Hematopoietic multipotent progenitor cell (in vitro differentiated cells): ENCODE measurements at places on chromosomes 5 and 9. TPM values are rescaled to one million over a fixed set of nuclear protein-coding genes. Genes with fewer than 3 reads are reported as not detected.

GRCh38 chr5:77143998-77144836 is 57.1 kb upstream of the ZBED3 start:
- peak; percentile 37 for DNase-seq

Gene IFNK
- not detected for total RNA-seq

DNA sequence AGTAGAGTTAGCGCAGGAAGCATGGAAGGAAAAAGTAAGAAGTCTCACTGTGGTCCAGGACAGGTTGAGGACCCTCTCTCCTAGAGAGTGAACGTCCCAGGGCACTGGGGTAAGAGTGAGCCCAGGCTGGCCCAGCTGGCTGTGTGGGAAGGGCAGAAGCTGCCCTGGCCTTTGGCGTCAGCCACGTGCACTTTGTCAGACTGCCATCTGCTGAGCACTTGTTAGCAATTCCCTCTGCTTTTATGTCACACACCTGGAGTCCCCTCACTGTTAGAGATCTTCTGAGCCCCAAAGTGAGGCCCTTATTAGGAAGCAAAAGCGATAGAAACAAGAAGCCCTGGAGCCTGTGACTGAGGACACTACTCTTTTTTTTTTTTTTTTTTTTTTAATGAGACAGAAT is 79.1 kb downstream of the UGCG start:
- DNase-seq, result no peak

GRCh38 chr5:61933787-61934626 is 372.0 kb upstream of the KIF2A start:
- DNase-seq, result peak; percentile 85

GRCh38 chr5:6319116-6319515 is 59.2 kb downstream of the MED10 start:
- DNase-seq, result no peak

- DNase-seq, result peak; percentile 91
Measured at GRCh38 chr5:75566710-75567309, 44.4 kb upstream of the ANKDD1B start.

DNA sequence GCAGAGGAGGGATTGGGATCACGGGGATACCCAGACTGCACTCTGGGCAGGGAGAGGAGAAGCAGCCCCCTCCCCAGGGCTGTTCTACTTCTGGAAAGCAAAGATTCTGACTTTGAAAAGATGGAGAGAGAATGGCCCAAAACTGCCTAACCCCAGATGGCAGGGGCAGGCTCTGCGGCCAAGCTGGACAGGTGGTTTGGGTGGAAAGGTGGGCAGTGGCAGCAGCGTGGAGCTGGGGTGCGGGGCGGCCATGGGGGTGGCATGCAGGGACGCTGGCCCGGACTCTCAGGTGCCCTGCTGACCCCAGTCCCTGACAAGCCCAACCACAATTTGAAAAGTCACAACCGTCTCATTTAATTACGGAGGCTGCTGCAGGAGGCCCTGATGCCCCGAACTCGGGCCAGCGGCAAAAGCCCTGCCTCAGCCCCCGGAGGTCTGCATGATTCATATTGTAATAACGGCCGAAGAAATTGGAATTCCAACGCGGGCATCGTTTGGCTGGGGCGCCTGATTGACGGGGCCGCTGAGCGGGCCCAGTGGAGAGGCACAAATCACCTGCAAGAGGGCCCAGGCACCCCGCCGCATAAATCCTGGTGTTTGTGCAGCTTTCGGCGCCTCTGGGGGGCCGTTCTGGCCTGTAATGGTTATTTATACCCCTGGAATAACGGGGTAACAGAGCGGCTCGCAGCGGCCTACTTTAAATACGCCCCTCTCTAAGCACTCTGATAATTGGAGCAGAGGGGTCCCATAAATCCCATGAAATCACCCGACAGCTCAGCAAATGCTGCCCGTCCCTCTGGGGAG is 41.8 kb upstream of the FCN2 start:
- DNase-seq, result no peak

Gene GNA14
- under 0.01 TPM for total RNA-seq

Gene GKAP1
- total RNA-seq, result 1.9 TPM

DNA sequence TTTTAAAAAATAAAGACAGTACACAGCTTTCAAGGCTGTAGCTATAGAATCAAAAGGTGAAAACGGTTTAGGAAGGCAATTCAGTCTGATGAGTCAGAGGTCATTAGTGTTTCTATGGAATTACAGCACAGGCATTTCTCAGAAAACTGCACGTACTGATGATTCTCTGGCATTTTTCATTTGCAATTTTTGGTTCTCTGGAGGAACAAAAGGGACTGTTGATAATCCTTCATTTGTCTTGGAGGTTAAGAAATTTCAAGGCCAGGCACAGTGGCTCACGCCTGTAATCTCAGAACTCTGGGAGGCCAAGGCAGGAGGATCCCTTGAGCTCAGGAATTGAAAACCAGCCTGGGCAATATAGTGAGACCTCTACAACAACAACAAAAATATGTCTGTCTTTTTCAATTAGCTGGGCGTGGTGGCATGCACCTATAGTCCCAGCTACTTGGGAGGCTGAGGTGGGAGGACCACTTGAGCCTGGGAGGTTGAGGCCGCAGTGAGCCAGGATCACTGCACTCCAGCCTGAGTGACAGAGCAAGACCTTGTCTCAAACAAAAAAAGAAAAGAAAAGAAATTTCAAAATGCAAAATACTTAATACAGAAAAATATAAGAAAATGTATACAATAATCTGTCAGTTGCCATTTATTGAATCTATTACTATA is 27.3 kb downstream of the NR6A1 start:
- DNase-seq, result no peak

Gene BAAT
- total RNA-seq, result not detected

Gene KCNV2
- total RNA-seq, result under 0.01 TPM
